ENCODE measurements at places on chromosomes 6 and 20.

- DNase-seq = no peak
Measured at GRCh38 chr6:108198761-108199498, 33.1 kb downstream of the NR2E1 start.

GRCh38 chr6:106081715-106082114 lies 4.4 kb upstream of the PRDM1 start:
- no peak for DNase-seq

DNA sequence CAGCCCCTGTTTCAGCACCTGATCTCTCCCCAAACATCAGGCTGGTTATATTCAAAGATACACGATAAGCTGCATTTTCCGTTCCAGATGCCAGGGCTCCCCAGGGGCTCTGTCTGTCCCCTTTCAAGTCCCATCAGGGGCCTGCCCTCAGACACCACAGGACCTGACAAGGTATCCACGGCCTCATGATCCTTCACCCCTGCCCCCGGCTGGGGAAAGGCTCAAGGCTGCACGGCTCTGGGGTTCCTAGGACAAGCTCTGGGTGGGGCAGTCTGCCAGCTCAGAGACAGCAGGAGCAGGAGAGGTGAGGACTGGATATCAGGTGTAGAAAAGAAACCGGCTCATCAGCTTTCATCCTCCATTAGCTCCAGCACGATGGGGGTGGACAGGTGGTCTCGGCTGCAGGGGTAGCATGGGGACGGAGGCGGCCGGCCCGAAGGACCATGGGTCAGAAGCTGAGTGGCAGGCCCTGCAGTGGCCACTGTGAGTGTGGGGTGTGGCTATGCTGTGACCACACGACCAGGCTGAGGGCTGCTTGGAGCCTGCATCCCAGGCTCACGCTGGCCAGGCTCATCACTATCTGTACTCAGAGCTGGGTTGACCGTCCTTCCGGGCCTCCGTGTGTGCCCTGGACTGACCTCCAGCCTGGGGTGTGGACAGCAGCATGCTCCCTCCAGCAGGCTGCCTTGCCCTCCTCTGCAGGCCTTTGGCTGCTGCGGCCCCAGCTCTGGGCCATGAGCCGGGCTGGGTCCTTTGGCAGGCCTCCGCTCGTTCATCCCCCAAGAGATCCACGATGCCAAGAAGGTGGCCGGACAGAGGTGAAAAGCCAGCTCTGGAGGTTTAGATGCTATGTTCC lies 386.2 kb downstream of the THBS2 start:
- DNase-seq = no peak

GRCh38 chr6:17863901-17864754 lies 123.3 kb downstream of the KIF13A start:
- no peak for DNase-seq

- DNase-seq = no peak
Measured at GRCh38 chr6:144844596-144844995, 559.5 kb downstream of the UTRN start.

Measured in C1 segment of cervical spinal cord (tissue), 14 donors.